HFFc6 (cell line): ENCODE measurements at places on chromosomes 5 and 9.
A peak's percentile ranks its signal among the peaks of the same experiment; 100 is the strongest.

DNA sequence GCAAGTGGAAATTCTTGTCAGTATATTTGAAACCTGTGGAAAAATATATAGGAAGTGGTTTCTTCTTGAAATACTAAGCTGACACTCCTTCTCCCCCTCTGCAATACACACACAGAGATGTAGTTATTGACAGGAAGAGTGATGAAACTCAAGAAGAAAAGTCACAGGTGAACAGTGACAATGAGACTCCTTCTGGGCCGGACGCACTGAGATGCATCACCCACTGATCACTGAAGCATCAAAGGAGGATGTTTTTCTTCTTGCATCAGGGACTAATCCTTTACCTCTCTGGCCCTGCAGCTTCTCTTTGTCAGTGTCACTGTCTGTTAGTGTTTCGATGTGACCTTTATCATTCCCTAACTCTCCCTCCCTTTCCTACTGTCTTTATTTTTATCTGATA, 1864.2 kb upstream of the C9orf72 start:
- H3K36me3 ChIP-seq = no peaks in the 10 kb centered on the region
- no peak overlapping the region for H3K4me3 ChIP-seq
- H3K27me3 ChIP-seq = no peaks in the 10 kb centered on the region; the same call in 1 of the 2 replicates
- no peak for DNase-seq
- H3K4me1 ChIP-seq = peaks cover 16% of the 10 kb centered on the region

- H3K27ac ChIP-seq = no peak overlapping the region
- no peak overlapping the region for H3K4me3 ChIP-seq
- H3K4me1 ChIP-seq = no peaks in the 10 kb centered on the region
- DNase-seq = no peak
- no peaks in the 10 kb centered on the region for H3K36me3 ChIP-seq
Measured at GRCh38 chr9:26426551-26427131, 466.0 kb downstream of the CAAP1 start.

DNA sequence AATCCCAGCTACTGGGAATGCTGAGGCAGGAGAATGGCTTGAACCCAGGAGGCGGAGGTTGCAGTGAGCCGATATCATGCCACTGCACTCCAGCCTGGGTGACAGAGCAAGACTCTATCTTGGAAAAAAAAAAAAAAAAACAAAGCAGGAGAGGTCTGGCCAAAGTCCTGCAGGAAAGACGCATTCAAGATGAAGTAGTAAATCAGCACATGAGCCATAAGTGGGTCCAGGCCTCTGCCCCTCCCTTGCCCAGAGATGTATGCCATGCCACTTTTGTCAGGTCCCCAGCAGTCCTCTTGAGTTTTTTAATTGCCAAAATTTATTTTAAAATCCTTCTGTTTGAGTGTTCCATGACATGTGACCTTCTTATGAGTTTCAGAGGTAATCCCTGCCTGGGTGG, 8.5 kb upstream of the PHF19 start:
- H3K27me3 ChIP-seq = peaks cover 38% of the 10 kb centered on the region
- no peak overlapping the region for H3K4me3 ChIP-seq
- no peak for DNase-seq
- no peak overlapping the region for H3K27ac ChIP-seq
- no peaks in the 10 kb centered on the region for H3K36me3 ChIP-seq

- peaks cover 5% of the 10 kb centered on the region; the same call in 1 of the 2 replicates for H3K27me3 ChIP-seq
- H3K27ac ChIP-seq = no peak overlapping the region
- no peaks in the 10 kb centered on the region for H3K36me3 ChIP-seq
- H3K4me3 ChIP-seq = no peak overlapping the region; the same call in 1 of the 2 replicates
- H3K4me1 ChIP-seq = no peaks in the 10 kb centered on the region
- DNase-seq = no peak
Measured at GRCh38 chr5:66643387-66643786, 47.2 kb downstream of the MAST4 start.

DNA sequence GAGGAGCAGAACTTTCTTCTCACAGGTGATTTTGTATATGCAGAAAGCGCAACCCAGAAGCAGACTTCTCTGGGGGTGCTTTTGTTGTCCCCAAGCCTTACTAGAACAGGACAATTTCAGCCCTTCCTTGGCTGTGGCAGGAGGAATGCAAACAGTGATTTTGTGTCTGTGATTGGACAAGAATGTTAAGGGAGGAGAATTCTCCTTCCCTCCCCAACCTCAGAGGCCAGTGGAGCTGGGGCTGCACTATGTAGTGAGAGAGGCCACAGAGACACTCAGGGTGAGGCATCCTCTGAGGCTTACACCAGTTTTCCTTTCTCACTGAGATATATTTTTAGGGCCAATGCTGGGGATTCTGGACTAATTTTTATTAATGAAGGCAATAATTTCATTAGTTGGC, 58.8 kb downstream of the ZNF366 start:
- H3K4me3 ChIP-seq = no peak overlapping the region
- peak; percentile 7 for DNase-seq
- no peaks in the 10 kb centered on the region for H3K36me3 ChIP-seq
- peaks cover 54% of the 10 kb centered on the region for H3K4me1 ChIP-seq
- H3K27me3 ChIP-seq = peaks cover 2% of the 10 kb centered on the region
- H3K27ac ChIP-seq = no peak overlapping the region

GRCh38 chr5:87307796-87308423, 40.2 kb downstream of the RASA1 start:
- H3K4me3 ChIP-seq = no peak overlapping the region
- DNase-seq = no peak
- H3K27ac ChIP-seq = peak overlapping the region; percentile 33
- no peaks in the 10 kb centered on the region; the same call in 1 of the 2 replicates for H3K27me3 ChIP-seq
- peaks cover 50% of the 10 kb centered on the region for H3K36me3 ChIP-seq

- H3K36me3 ChIP-seq = peaks cover 4% of the 10 kb centered on the region; the same call in 1 of the 2 replicates
- H3K4me3 ChIP-seq = no peak overlapping the region
- no peak for DNase-seq
- no peak overlapping the region for H3K27ac ChIP-seq
Measured at GRCh38 chr9:93902051-93902779, 52.9 kb downstream of the BARX1 start.

GRCh38 chr5:19880458-19880857, 107.5 kb downstream of the CDH18 start:
- DNase-seq = no peak
- no peak overlapping the region for H3K27ac ChIP-seq
- peaks cover 26% of the 10 kb centered on the region for H3K4me1 ChIP-seq
- H3K36me3 ChIP-seq = no peaks in the 10 kb centered on the region

- H3K4me1 ChIP-seq = no peaks in the 10 kb centered on the region
- H3K36me3 ChIP-seq = no peaks in the 10 kb centered on the region
- H3K4me3 ChIP-seq = no peak overlapping the region
Measured at GRCh38 chr5:107484281-107484680, 186.5 kb downstream of the EFNA5 start.

DNA sequence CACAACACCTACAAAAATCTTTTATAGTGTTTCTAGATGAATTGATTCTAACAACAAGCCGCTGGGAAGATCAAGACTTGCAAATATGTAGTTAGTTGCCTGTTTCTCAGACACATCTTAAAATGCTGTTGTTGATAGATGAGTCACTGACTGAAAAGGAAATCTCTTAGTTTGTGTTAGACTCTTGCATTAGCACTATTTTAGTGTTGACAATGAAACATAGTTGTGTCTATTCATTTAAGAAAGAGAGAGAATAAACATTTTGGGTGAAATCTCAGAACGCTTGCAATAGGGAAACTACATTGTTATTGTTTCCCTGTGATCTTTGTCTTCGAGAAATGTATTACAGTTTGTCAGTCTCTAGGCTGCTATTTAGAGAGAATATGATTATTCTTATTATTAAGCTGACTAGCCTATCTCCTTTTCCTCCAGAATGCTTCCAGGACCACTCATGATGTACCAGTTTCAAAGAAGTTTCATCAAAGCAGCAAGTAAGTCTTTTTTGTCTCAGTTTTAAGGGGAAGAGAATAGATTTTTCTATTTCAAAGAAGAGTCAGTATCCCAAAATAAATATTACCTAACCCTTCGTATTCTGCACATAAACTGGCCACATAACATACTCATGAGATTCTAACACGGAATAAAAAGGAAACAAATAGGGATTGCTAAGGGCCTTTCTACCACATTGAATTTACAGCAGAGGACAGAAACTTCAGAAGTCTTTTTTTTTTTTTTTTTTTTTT, 285.6 kb downstream of the ARHGAP26 start:
- H3K36me3 ChIP-seq = peaks cover 19% of the 10 kb centered on the region; the same call in 1 of the 2 replicates
- peaks cover 88% of the 10 kb centered on the region for H3K4me1 ChIP-seq
- DNase-seq = peak; percentile 25
- H3K27me3 ChIP-seq = no peaks in the 10 kb centered on the region
- H3K27ac ChIP-seq = no peak overlapping the region

DNA sequence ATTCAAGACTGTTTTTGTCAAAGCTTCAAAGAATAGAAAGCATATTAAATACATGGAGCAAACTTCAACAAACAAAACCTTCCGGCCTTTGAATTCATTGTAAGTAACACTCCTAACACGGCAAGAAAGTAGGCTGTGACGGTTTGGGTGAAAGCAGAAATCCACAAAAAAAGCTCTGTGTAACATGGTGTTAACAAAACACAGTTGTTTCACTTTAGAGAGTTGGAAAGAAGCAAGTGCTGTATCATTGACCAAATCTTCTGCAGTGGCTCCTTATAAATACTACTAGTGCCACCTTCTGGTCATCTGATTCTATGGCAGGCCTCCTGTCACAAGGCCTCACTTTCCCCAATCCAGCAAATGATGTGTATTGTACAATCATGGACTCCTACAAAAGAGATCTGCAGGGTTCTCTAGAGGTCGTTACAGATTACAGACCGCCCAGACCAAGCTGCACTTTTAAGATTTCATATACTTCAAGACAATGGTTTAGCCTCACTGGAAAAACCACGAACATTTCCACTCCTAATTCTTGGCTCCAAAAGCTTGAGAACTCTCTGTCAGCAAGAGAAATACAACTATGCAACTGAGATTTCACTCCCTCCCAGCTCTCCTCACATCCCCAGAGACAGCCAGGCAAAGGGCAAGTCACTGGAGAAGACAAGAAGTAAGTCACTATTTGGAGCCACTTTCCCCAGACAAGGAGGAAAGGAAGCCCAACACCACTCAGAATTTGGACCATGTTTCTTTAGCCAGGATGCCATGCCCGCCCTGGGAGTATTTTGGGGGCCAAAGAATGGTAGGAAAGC, 196.2 kb downstream of the DTWD2 start:
- DNase-seq = peak; percentile 72
- peak overlapping the region; percentile 36; the same call in 1 of the 2 replicates for H3K27ac ChIP-seq
- peak overlapping the region; percentile 73 for H3K4me3 ChIP-seq
- no peaks in the 10 kb centered on the region for H3K27me3 ChIP-seq
- H3K4me1 ChIP-seq = peaks cover 16% of the 10 kb centered on the region
- H3K36me3 ChIP-seq = no peaks in the 10 kb centered on the region

GRCh38 chr9:124911766-124912165, 29.1 kb downstream of the GOLGA1 start:
- H3K27ac ChIP-seq = no peak overlapping the region
- peaks cover 34% of the 10 kb centered on the region for H3K36me3 ChIP-seq
- no peaks in the 10 kb centered on the region for H3K4me1 ChIP-seq
- H3K27me3 ChIP-seq = peaks cover 2% of the 10 kb centered on the region; the same call in 1 of the 2 replicates
- no peak for DNase-seq
- no peak overlapping the region for H3K4me3 ChIP-seq

GRCh38 chr5:107502676-107503060, 168.1 kb downstream of the EFNA5 start:
- H3K27me3 ChIP-seq = peaks cover 2% of the 10 kb centered on the region; the same call in 1 of the 2 replicates
- no peaks in the 10 kb centered on the region for H3K36me3 ChIP-seq
- H3K4me3 ChIP-seq = no peak overlapping the region
- H3K27ac ChIP-seq = no peak overlapping the region
- peaks cover 6% of the 10 kb centered on the region; the same call in 1 of the 2 replicates for H3K4me1 ChIP-seq
- DNase-seq = no peak

GRCh38 chr5:172503925-172504700, 49.8 kb upstream of the SH3PXD2B start:
- DNase-seq = no peak
- no peak overlapping the region for H3K4me3 ChIP-seq
- no peaks in the 10 kb centered on the region for H3K36me3 ChIP-seq
- no peaks in the 10 kb centered on the region for H3K4me1 ChIP-seq
- peaks cover 51% of the 10 kb centered on the region for H3K27me3 ChIP-seq
- no peak overlapping the region for H3K27ac ChIP-seq

- peak; percentile 6 for DNase-seq
- no peaks in the 10 kb centered on the region for H3K36me3 ChIP-seq
- peaks cover 23% of the 10 kb centered on the region for H3K4me1 ChIP-seq
- peaks cover 1% of the 10 kb centered on the region; the same call in 1 of the 2 replicates for H3K27me3 ChIP-seq
- H3K4me3 ChIP-seq = no peak overlapping the region
Measured at GRCh38 chr9:108270051-108270450, 585.7 kb downstream of the ACTL7B start.

DNA sequence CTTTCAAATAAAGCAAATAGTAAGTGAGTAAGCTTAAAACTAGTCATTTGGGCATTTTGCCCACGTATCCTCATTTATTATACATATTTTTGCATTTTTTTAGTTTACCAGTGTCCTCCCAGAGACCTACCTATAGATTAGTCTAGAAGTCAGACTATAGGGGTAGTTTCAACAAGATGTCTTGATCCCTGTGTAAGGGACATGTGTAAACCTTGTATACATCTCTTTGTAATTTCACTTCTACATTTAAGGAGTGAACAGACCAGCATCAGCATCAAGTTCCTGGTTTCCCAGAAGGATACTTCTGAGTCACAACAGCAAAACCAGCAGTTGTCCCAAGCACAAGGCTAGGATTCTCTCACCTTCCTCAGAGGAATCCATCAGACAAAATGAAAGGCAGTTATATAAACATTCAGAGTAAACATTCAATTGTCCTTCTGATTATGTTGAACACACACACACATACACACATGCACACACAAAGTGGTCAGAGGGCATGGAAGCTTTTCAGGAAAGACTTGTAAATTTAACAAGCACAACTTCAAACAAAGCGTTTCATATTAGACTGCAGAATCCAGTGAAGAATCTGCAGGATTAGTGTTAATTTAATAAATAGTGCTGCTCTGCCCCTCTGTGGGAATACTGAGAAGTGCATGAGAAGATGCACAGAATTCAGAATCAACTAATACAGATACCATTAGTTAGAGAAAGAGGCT, 55.4 kb downstream of the HINT1 start:
- no peaks in the 10 kb centered on the region for H3K36me3 ChIP-seq
- H3K27me3 ChIP-seq = peaks cover 2% of the 10 kb centered on the region
- peak; percentile 33 for DNase-seq
- no peak overlapping the region for H3K27ac ChIP-seq
- no peak overlapping the region for H3K4me3 ChIP-seq
- no peaks in the 10 kb centered on the region for H3K4me1 ChIP-seq
